Fibroblast of upper back skin (primary cell): ENCODE measurements at places on chromosomes 5 and 9.

DNA sequence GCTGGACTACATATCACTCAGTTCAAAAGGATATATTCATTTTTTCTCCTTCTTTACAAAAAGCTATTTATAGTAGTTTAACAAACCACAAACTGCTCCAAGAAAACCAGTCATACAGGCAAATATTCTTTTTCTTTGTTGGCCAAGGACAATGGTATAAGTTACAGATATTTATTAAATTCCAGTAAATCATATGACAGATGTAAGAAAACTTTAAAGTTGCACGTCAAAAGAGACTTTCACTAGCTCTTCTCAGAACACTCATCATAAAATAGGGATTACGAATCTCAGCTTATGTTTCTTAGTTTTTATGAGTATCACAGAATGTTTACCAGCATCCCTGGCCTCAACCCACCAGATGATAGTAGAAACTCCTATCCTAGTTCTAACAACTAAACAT, 67.2 kb downstream of the ANKRD31 start:
- peak; percentile 48 for DNase-seq

DNA sequence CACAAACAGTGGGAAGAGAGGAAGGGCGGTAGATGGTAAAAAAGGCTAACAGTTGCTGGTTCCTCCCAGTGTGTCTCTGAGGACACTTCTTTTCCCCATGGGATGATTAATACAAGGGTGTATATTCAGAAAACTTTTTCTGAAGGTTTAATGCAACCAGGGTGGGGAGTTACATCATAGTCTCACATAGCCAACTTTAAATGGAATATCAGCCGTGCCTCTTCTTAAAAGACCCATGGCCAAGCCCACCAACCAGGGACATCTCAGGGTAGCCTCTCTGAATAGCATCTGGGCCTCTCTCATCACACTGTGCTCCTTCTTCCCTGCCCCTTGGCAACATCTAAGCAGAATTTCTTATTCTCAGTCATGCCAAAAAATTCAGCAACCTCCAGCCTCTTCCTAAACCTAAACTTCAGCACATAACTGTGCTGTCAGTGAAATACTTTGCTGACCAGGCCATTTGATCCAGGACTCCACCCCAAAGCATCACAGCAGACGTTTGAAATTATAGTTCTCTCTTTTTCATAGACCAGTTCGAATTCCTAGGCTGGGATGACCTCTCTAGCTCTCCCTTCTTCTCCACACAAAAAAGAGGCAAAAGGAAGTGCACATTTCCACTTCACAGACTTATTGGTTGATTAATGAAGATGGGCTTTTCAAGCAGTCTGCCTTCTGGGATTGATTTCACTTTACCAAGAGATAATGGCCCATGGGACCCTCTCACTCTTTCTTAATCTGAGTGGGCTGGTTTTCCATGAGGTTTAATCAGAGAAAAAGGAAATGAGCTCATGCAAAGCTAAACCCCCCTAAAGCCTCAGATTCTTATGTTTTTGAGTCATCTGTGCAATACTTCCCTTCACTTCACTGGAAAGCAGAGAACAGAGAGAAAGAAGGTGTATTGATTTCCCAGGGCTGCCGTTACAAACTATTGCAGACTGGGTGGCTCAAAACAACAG, 85.1 kb upstream of the RAI14 start:
- DNase-seq = peak; percentile 97

GRCh38 chr9:135297456-135298075, 182.0 kb upstream of the PPP1R26 start:
- DNase-seq = no peak

DNA sequence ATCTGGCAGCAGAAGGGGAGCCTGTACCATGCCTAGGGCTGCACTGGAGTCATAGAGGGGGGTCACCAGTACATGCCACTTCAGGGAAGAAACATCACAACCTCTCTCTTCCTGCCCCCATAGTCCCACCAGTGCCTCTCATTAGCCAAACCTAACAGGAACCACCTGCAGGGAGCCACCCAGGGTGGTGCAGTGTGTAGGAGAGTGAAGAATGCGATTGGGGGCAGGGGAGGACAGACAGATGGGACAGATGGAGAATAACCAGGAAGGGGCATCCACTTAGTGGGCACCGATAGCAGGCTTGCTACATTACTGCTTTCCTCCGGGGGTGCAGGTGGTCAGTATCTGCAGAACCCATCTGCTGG, 19.2 kb downstream of the DAPK1 start:
- DNase-seq = no peak

- peak; percentile 54 for DNase-seq
Observed at GRCh38 chr5:103232393-103232999, 26.1 kb upstream of the MACIR start.

DNA sequence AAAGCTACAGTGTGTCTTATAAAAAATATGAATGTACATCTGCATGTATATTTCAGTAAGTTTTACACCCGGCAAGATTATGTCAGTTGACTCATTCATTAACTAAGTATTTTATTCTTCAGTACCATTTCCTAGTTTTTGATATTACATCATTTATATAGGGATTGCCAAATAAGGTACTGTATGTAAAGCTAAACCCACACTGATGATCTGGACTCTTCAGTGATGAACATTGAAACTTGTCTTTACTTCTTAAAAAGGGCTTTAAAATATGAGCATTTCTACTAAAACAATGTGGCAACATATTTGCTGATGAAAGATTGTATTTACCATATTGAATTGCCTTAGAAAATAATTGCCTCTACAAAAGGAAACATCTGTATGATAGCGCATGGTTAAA, 151.8 kb upstream of the TLX3 start:
- peak; percentile 35 for DNase-seq

- DNase-seq = no peak
Observed at GRCh38 chr9:6078382-6079105, 63.1 kb upstream of the RANBP6 start.

DNA sequence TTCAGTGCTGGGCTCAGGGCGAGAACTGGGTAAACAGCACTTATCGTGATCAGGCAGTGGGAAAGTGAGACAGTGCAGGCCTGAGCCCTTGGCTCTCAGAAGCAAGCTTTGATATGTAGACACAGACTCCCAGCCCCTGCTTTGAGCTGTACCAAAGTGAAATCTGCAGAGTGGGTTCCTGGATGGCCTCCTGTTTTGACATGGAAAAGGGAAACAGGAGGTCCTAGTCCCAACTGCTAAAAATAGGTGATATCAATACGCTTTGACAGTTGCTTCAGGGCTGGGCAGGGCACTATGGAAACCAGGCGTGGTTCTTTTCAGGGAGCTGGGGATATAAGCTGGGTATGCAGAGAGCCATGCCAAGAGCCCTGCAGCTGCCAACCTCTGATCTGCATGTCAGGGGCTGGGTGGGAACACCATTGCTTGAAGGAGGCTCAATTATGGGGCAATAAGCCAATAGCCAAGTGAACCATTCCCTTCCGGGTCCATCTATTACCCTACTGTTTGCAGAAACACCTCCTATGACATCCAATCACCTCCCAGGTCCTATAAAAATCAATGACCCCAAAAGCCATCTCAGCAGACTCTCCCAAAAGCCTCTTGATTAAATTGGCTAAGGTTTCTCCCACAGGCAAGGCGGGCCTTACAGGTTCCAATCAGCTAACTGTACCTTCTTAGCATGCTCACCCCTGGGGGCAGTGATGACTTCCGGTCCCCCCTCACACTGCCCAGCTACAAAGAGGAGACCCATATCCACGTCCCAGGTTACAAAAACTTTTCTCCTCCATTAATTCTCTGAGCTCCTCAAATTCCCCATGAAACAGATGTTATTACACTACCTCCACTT, 45.8 kb downstream of the EPB41L4B start:
- DNase-seq = no peak

GRCh38 chr9:118000581-118000980, 296.4 kb downstream of the TLR4 start:
- DNase-seq = peak; percentile 10

DNA sequence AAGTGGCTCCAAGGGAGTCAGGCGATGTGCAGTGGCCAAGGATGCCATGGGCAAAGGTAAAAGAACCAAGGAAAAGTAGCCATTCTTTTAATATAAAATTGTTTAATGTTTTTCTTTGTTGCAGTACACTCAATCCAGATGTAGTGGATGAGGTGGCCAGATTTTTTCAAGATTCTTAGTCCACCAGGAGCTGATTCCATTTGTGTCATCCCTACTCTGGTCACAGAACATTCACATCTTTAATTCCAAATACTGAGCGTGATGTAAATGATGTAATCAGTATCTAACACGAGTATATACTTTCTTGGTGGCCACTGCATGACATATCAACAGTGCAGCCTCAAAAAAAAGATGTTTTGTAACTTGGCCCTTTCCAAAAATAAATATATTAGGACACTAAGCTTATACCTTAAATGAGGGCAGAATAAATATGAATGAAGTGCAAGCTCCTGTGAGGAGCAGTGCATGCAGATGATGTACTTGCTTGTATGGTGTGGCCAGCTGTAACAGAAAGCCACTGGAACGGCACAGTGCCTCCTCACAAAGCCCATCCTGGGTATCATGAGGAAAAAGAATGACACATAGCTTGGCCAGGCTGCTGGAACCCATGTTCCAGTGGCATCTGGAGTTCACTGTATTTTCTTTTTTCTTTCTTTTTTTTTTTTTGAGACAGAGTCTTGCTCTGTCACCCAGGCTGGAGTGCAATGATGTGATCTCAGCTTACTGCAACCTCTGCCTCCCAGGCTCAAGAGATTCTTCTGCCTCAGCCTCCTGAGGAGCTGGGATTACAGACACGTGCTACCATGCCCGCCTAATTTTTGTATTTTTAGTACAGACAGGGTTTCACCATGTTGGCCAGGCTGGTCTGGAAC, 6.5 kb upstream of the SPATA24 start:
- DNase-seq = no peak

GRCh38 chr5:6773342-6774035, 60.3 kb downstream of the TENT4A start:
- no peak for DNase-seq

DNA sequence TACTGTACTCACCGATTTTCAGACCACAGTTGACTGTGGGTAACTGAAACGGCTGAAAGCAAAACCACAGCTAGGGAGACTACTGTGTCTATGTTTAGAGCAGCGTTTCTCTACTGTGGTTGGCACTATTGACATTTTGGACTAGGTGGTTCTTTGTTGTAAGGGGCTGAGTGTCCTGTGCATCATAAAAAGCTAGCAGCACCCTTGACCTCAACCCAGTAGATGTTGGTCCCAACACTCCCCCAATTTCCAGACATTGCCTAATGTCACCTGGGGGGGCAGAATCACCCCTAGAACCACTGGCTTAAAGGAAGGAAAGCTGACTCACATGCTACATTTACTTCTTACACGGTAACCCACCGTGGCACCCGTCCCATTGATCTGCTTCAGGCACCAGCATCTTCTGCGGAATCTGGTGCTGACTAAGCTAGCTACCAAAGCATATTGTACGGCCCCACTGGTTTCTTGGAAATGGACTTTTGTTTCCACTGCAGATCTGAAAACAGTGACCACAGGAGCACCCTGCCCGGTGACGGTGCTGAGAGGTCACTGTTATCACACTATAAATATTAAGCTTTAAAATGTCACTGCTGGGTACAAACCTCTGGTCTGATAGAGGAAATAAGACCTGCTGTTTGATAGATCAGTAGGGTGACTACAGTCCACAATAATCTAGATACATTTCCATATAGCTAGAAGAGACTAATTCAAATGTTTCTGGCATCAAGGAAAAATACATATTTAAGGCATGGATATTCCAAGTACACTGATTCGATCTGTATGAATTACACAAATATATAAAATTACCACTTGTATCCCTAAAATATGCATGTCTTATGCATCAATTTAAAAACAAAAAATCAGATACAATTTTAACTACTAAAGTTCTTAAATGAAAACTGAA, 151.4 kb downstream of the HSD17B3 start:
- DNase-seq = no peak

DNA sequence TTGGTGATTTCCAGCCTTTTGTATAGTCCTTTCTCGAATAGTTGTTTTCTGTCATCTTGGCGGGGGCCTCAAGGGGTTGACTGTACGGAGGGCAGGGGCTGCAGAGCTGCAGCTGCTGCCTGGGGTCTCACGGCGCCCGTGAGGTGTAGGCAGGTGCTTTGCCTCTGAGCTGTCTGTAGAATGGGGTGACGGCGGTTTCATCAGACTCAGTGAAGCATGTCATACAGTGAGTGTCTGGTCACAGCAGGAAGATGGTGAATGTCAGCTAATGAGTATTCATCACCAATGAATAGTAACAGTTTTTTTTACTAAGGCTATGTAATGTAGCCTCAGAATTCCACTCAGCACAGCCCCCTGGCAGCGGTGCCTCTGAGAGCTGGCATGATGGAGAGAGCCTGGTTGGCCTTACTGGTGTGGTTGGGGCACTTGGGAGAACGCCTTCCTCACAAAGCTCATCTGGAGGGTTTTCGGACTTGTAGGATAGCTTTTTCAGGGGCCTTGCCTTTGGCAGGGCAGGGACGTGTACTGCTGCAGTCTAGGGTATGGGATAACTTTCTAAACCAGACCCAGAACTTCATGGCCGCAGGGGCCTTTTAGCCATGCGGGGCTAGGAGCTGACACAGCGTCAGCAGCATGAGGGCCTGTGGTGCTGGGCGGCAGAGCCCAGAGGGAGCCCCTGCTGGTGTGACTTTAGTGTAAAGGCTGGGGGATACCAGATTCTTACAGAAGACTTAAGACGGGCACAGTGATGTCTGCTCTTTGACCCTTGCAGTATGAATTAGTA, 15.0 kb downstream of the TENT4A start:
- no peak for DNase-seq

DNA sequence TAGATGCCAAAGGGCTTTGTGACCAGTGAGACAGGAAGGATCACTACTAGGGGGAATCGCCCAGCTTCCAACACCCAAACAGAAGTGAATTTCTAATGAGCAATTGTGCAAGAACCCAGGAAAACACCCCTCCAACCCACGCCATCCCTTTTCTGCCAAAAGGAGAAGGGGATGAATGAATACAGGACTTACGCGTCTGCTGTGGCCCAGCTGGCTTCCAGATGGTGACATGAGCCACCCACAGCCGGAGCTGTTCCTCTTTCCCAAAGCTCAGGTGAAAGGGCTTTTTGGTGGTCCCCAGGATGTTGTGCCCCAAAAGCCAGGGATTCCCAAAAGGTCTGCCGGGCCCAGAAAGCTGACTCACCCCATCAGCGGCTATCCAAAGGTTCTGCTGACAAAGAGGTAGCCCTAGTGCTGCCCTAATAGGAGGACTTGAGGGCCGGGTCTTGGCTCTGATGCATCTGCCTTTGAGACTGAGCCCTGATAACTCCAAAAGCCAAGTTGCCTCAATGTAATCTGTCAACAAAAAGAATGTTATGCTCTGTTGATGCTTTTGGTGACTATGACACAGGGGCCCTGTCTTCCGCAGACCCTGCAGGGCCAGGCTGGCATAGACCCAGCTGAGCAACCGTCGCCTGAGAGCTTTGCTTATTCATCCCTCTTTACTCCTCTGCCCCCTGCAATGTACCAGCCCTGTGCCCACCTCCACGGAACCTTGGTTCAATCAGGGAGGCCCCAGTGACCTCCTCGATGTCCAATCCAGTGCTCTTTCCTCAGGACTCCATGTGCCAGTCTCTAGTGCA, 14.5 kb downstream of the GSN start:
- peak; percentile 85 for DNase-seq

GRCh38 chr9:119278171-119278570, 91.1 kb downstream of the BRINP1 start:
- no peak for DNase-seq

- peak; percentile 24 for DNase-seq
Observed at GRCh38 chr5:39005566-39006232, 68.5 kb downstream of the RICTOR start.
